ENCODE measurements at places on chromosomes 5 and 9.

GRCh38 chr5:45098483-45098882 lies 289.7 kb downstream of the MRPS30 start:
- no peaks in the 10 kb centered on the region for H3K27me3 ChIP-seq
- H3K4me3 ChIP-seq, result no peak overlapping the region
- no peaks in the 10 kb centered on the region for H3K36me3 ChIP-seq
- no peak overlapping the region for H3K27ac ChIP-seq

- no peak overlapping the region for H3K27ac ChIP-seq
- no peak overlapping the region for H3K4me3 ChIP-seq
- no peaks in the 10 kb centered on the region for H3K36me3 ChIP-seq
- no peaks in the 10 kb centered on the region for H3K4me1 ChIP-seq
Observed at GRCh38 chr9:78745331-78745730, 448.4 kb downstream of the PSAT1 start.

DNA sequence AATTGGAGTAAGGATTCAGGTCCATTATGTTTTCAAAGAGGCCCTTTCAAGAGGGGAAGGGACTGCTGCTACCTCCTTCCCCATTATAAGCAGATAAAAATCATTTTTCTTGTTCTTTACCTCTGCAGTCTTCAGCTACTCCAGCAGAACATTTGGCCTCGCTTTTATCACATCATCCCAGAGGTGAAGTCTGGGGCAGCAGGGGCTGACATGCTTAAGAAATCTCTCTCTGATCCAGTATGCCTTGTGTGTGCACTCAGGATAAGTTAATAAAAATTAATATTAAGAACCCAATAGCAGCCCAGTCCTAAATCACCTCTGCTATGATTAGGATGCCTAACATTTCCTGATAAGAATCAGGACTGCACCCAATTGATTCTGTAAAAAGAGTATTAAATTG lies 306.9 kb upstream of the NREP start:
- H3K36me3 ChIP-seq, result no peaks in the 10 kb centered on the region
- H3K27me3 ChIP-seq, result no peaks in the 10 kb centered on the region
- DNase-seq, result no peak
- no peaks in the 10 kb centered on the region for H3K4me1 ChIP-seq
- no peak overlapping the region for H3K4me3 ChIP-seq
- no peak overlapping the region for H3K27ac ChIP-seq

DNA sequence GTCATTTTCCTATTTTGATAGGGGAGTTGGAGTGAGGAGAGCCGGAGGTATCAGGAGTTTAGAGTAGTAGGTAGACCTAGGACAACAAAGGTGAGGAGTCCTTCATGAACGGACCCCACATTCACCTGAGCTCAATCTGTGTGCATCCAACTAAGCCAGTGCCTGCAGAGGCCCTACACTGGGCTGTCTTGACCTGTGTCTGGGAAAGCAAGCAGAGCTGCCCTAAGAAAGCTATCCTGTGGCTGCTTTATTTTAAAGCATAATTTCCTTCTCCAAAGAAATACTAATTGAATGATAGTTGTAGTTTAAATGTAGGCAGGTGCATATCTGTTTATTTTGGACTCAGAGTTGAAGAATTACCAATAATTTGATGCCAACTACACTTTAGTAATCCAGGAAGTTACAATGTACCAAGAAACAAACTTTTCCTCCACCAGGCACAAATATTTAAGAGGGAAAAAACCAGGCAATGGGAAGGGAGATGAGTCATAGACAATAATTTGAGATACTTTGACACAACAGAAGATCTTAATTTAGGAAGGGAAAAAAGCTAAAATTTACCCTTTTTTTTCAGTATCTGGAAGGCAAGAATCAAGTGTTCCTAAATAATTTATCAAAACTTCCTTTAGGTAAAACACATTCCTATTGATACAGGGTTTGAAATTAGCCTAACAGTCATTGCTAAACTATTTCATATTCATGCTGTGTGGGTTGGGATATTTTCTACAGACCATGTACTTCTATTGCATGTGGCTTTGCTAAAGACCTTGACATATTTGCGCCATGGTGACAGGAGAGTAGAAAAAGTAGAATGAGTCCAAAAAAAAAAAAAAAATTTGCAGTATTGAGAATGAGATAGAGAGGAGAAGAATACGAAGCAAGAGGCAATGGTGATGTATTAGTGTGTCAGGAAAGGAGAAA lies 376.6 kb upstream of the TUSC1 start:
- H3K36me3 ChIP-seq, result no peaks in the 10 kb centered on the region
- peak overlapping the region; percentile 4 for H3K27ac ChIP-seq
- peak; percentile 30 for DNase-seq
- no peak overlapping the region for H3K4me3 ChIP-seq
- H3K27me3 ChIP-seq, result no peaks in the 10 kb centered on the region

All from mesenchymal stem cell (in vitro differentiated cells and primary cell).